ENCODE measurements at places on chromosomes 4 and X.

- no peak for DNase-seq
Measured at GRCh38 chr4:143700046-143700415, 444 bp downstream of the FREM3 start.

DNA sequence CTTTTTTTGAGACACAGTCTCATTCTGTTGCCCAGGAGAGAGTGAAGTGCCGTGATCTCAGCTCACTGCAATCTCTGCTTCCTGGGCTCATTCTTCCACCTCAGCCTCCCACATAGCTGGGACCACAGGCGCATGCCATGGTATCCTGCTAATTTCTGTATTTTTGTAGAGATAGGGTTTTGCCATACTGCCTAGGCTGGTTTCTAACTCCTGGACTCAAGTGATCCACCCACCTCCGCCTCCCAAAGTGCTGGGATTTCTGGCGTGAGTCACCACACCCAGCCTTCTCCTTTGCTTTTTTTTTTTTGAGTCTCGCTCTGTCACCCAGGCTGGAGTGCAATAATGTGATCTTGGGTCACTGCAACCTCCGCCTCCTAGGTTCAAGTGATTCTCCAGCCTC lies 94.1 kb downstream of the PDS5A start:
- no peak for DNase-seq

GRCh38 chr4:52071791-52072546 lies 20.9 kb downstream of the SPATA18 start:
- DNase-seq: no peak

DNA sequence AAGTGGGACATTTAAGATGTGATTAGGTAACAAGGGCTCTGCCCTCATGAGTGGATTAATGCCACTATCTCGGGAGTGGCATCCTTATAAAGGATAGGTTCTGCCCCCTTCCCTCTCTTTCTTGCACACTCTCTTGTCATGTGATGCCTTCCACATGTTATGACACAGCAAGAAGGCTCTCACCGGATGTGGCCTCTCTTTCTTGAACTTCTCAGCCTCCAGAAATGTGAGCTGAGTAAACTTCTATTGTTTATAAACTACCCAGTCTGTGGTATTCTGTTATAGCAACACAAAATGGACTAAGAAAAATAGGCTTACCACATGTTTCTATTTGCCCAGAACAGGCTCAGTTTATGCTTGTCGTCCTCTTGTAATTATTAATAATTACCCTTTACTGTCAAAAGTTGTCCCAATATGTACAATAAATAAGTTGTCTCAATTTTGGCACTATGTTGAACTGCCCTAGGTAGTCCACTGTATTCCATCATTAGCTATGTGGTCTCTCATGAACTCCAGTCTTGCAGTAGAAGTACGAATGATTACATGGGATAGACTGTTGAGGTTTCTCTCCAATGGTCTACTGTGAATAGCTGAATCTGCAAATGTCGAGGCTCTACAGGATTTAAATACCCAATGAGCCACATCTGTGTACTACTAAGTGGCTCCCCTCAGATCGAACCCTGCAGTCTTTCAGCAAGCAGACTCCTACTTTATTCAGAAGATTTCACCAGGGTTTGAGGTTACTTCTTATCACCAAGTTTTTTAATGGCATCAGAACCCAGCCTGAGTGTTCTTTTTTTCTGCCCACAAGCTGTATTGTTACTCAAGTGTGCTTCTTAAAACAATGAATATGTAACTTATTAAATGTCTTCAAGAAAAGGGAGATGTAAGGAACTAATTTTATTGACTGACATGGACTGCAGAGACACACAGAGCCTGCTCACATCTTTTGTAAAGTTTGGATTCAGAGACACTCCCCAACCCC lies 102.0 kb upstream of the LEF1 start:
- DNase-seq: peak; percentile 51

DNA sequence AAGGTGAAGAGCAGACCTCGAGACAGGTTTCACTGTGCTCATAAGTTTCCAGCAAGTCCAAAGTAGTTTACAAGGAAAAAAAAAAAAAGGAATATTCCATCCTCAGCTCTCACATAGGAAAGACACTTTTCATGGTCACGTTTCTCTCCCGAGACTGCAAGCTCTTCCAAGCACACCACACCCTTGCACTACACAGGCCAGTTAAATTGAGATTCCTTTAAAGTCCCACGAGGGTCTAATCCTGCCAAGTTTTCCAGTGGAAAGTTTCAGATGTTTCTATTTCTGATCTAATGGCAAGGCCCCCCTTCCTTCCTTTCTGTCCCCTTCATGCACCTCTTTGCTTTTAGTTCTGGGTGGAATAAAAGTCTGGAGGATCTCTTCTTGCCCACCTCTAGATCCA lies 67.9 kb upstream of the PCDH19 start:
- DNase-seq: no peak

DNA sequence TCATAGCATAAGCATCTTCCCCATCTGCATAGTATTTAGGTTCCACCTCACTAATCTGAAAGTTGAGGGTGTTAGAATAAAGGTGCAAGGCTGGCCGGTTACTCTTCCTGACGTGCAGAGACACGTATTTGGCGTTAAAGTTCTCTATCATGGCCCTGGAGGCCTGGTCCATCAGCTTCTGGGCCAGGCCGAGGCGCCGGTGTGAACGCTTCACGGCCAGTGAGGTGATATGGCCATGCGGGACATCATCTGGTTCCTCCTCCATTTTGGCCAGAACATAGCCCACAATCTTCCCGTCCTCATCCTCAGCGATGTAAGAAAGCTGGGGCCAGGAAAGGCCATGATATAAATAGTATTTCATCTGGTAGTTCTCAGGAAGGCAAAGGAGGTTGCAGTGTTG lies 425 bp downstream of the NAA11 start:
- no peak for DNase-seq

DNA sequence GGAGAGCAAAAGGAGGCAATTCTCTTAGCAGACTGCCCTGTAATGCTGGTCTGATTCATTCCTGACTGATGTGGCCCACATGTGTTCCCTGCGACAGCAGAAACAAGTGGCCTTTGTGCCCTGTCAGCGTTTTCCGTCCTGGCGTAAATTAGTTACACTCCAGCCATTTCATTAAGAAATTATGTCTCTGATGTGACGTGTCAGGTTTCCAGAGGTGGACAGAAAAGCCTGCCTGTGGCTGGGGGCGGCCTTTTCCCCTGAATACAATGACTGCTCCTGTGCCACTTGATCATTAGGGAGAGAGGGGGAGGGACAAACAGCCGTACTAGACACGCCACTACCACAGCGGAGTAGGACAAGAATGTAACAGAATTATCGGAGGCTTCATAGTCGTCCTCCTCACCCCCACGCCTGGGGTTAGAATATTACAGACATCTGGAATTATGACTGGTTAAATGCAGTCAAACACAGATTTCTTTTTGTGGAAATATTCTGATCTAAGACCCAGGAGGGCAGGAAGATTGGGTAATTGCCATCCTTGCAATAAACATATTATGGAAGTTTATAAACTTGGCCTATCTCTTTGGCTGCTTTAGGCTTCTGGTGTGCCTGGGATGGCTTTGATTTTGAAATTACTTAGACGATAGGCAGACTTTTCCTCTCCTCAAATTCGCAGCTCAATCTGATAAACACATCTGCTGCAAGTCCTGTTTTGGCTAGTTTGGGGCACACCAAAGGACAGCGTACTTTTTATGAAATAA lies 146.2 kb upstream of the BCOR start:
- no peak for DNase-seq

GRCh38 chrX:118352566-118352965 lies 6.7 kb downstream of the WDR44 start:
- DNase-seq: no peak

GRCh38 chr4:33536898-33537297 lies 2707.4 kb downstream of the ARAP2 start:
- no peak for DNase-seq

DNA sequence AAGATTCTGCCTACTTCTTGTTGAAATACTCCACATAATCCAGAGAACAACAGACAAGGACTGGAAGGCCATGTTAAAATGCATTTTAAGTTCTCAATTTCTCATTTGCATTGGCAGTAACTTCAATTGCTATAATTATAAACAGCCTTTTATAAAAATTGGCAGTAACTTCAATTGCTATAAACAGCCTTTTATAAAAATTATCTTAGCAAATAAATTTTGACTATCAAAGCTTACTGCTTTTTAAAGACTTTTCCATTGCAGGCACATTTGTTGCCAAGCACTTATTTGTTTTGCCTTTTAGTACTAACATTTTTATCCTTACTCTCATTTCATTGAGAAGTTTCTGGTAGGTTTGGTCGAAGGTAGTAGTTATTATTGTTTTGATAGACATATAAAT lies 17.8 kb downstream of the SCFD2 start:
- DNase-seq: no peak

GRCh38 chr4:3375688-3376087 lies 66.1 kb upstream of the HGFAC start:
- DNase-seq: no peak

DNA sequence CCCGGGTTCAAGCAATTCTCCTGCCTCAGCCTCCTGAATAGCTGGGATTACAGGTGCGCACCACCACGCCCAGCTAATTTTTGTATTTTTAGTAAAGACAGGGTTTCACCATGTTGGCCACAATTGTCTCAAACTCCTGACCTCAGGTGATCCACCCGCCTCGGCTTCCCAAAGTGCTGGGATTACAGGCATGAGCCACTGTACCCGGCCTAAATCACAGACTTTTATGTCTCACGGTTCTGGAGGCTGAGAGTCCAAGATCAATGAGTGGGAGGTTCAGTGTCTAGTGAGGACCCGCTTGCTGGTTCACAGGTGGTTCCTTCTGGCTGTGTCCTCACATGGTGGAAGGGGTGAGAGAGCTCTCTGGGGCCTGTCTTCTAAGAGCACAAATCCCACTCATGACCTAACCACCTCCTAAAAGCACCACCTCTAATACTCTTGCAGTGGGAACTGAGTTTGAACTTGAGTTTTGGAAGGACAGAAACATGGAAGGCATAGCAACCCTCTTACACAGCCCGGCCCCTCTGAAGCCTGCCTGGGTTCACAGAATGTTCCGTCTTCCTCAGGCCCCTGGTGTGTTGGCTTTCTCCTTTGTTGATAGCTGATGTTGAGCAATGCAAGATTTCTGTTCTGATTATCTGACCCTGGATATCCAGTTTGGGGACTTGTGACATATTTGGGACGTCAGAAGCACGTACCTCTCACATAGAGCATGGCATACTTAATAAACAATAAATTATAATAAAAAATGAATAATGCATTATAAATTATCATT lies 1.9 kb upstream of the AKAP17A start:
- no peak for DNase-seq

All from epithelial cell of prostate (primary cell).